Naive thymus-derived CD4-positive, alpha-beta T cell (primary cell): ENCODE measurements at places on chromosomes 1 and 21.
A peak's percentile ranks its signal among the peaks of the same experiment; 100 is the strongest.

DNA sequence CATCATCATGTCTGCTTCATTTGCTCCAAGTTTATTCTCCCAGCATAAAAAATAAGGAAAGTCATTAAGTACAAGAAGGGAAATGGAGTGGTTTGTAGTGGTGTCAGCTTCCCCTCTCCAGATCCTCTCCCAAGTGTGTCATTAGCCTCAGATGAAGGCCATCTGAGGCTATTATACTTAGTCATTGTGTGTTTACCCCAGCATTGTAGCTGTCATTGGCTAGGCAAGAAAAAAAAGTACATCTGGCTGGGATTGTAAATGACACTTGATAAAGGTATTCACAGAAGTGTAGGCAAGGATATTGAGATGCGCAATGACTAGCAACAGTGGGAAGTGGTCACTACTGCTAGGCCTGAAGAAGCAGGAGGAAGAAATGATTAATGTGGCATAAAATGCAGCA lies 316.9 kb upstream of the SGIP1 start:
- no peak for DNase-seq

DNA sequence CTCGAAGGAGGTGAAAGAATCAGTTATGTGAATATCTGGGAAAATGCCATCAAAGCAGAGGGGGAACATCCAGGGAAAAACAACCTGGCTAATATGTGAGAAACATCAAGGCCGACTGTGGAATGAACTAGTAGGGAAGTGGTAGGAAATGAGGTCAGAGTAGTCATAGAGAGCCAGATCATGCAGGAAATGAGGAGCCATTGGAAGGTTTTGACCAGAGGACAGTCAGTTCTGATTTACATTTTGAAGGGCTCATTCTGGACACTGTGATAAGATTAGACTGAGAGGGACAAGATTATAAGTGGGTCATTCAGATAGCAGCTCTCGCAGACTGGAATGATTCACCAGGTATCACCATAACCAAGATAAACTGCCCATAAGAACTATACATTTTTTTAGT lies 63.7 kb downstream of the SYT14 start:
- no peak for DNase-seq

- no peak for DNase-seq
Observed at GRCh38 chr1:201021630-201022492, 1.7 kb downstream of the KIF21B start.

DNA sequence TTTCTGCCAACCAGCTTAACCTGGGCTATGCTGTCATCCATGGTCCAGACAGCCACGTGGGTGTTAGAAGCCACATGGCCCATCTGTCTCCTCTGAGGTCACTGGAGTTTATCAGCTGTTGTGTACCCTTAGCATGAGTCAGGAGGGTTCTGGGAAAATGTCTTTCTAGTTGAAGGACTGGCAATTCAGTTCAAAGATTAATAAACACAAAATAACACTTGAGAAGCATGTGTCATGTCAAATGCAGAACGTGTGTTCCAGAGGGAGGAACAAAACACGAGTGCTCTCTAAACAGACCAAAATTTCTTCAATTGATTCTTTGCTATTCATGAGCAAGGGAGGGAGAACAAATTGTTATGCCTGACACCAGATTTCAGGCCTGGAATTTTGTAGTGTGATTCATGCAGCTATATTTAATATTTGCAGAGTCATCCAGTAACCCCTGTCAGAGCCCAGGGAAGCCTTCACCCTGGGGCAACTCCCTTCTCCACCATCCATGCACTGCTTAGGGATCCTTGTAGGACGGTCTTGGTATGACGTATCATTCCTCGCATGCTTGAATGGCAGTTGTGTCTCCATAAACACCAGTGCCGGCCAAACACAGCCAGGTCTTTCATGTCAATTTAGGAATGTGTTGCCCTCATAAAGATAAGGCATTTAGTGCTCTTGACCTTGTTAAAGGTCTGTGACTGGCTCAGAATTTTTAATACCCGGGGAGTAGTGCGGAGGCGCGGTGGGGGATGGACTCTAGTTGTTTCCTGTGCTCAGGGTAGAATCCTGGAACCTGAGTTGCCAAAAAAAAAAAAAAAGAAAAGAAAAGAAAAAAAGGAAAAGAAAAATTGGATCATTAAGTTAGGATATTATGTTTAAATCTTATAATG lies 27.7 kb upstream of the DYRK1A start:
- no peak for DNase-seq

DNA sequence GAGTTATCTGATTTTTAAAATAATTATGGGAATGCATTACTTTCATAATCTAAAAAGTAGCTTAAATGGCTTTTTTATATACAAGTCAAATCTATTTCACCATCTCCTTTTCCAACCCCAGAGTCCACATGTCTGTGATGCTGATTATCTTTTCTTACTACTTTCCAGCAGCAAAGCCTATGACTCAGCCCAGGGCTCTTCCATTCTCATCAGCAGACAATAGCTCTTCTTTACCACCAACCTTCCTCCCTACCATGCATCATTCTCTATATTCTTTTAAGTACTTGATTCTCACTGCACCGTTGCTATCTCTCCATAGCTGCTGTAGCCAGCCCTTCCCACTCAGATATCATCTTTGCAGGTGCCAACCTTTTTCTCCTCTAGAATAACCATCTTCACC lies 61.3 kb downstream of the OVGP1 start:
- DNase-seq = no peak

GRCh38 chr1:53625766-53626520 lies 113.0 kb downstream of the GLIS1 start:
- no peak for DNase-seq

DNA sequence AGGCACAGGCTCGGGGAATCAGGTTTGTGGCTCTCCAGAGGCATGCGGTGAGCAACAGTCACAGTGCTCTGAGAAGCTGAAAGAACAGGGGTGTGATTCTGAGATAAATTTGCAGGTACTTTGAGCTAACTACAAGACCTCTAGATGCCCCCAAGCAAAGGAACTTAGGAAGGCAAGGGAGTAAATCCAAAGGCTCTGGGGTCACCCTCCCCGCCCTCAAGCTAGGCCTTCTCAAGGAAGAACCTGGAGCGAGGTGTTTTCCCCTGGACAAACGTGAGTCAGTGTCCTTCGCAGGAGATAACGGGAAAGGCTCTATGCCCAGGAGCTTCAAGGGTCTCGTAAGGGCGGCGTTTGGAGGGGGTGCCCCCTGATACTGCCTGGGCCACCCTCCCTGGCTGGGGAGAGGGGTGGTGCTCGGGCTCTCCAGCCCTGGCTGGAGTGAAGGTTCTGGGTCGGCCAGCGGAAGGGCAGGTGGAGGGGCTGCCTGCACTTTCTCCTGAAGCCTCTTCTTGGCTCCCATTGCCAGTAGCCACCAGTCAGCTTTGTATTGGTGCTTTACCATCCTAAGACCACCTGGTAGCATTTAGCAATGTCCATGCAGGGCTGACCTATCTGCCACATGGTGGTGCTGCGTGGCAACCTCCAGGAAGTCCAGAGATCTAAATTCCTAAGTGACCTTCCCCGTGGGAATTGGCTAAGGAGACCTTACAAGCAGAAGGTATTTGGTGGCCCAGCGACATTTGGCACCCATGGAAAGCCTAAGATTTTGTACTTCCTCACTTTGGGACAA lies 44.0 kb downstream of the GPR161 start:
- no peak for DNase-seq

- DNase-seq = no peak
Observed at GRCh38 chr1:150798525-150798924, 9.5 kb downstream of the CTSK start.

GRCh38 chr1:97017895-97018294 lies 296.3 kb downstream of the PTBP2 start:
- DNase-seq = no peak

DNA sequence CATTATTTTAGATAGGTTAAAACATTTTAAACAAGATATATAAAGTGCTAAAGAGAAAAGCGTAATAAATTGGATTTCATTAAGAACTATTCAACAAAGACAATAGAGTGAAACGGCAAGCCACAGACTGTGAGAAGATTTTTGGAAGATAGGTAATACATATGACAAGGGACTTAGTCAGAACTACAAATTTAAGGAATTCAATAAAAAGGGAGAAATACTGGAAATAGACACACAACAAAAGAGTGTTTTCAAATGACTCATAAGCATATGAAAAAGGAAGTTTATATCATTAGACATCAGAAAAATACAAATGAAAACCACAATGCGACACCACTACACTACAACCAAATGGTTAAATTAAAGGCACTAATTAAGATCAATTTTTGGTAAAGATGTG lies 90.5 kb downstream of the GDAP2 start:
- no peak for DNase-seq

DNA sequence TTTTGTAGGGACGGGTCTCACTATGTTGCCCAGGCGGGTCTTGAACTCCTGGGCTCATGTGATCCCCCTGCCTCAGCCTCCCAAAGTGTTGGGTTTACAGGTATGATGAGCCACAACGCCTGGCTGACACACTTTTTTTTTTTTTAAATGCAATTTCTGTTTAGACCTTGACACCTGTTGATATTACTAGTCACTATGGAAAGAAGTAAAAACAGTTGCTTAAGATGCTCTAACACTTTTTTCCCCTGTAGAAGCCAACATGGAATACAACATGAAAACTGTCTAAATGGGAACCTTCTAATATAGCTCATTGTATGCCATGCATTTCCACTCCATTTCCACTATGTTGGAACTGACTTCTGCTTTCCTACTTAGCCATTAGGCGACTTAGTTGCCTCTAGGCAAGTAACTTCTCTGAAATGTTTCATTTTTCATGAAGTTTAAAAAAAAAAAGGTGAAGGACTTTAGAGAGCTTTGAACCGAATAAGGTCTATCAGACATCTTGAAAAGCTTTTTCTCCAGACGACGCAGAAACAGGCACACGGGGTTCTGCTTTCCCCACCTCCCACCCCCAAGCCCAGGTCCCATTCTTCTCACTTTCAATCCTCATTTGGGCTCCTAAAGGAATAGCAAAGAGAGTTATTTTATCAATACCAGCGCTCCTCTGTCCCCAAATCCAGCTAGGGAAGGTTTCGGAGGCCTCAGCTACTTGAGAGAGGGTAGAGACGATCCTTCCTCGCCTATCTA lies 648 bp upstream of the DR1 start:
- peak; percentile 4 for DNase-seq

GRCh38 chr1:13951793-13952751 lies 252.1 kb downstream of the PRDM2 start:
- DNase-seq = no peak

GRCh38 chr1:941588-942383 lies 17.3 kb downstream of the NOC2L start:
- no peak for DNase-seq

- DNase-seq = no peak
Observed at GRCh38 chr1:31376375-31377134, 3.7 kb upstream of the FABP3 start.

DNA sequence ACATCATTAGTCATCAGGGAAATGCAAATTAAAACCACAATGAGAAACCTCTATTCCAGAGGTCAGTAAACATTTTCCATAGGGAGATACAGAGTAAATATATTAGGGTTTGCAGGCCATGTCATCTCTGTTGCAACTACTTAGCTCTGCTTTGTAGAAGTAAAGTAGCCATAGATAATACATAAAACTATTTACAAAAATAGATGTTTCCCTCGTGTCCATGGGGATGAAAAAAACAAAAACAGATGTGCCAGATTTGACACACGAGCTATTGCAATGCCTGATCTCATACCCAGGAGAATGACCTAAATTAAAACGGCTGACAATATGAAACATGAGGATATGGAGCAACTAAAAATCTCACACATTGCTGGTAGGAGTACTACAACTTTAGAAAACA lies 17.3 kb downstream of the LTN1 start:
- no peak for DNase-seq

- DNase-seq = peak; percentile 84
Observed at GRCh38 chr21:42424914-42425541, 21.3 kb downstream of the UBASH3A start.

- no peak for DNase-seq
Observed at GRCh38 chr1:158022554-158023312, 29.3 kb downstream of the KIRREL1 start.

- DNase-seq = no peak
Observed at GRCh38 chr1:203567596-203567995, 59.0 kb upstream of the ATP2B4 start.

DNA sequence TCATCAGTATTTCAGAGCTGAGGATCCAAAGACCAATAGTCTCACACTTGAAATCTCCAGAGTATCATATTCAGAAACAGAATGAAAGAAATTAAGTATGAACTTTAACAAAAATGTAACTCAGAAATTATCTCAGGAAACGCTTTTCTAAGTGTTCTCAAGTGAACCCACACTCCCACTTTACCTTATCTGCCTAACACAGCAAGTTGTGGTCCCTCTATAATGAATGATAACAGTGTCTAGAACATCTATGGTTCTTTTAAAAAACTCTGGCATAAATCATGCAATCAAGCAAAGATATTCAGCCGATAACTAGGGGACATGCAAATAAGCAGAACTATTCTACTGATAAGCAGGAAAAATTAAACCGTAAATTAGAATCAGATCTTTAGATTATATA lies 1574.2 kb downstream of the PLA2G4A start:
- no peak for DNase-seq

- DNase-seq = no peak
Observed at GRCh38 chr1:38932571-38932970, 9.1 kb downstream of the RHBDL2 start.
